Cerebellum (tissue), 4 donors: ENCODE measurements at places on chromosomes 2 and 18. TPM values are rescaled to one million over a fixed set of nuclear protein-coding genes. Genes with fewer than 3 reads are reported as not detected.

DNA sequence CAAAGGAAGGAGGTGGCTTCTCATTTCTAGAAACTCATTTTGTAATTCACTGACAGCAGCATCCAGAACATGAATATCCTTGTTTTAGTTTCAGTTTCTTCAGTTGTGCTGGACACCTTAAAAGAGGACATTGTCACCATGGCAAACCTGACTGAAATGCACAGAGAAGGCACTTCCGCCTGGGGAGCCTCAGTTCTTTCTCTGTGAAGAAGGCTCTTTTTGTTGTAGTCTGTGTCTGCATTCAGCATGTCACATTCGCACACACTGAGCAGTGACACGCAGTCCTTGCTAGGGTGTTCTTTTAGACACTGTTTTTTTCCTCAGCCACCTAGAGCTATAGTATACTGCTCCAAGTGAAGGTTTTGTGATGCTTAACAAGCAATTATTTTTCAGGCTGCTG is 9.5 kb upstream of the RPRM start:
- no peak for DNase-seq

DNA sequence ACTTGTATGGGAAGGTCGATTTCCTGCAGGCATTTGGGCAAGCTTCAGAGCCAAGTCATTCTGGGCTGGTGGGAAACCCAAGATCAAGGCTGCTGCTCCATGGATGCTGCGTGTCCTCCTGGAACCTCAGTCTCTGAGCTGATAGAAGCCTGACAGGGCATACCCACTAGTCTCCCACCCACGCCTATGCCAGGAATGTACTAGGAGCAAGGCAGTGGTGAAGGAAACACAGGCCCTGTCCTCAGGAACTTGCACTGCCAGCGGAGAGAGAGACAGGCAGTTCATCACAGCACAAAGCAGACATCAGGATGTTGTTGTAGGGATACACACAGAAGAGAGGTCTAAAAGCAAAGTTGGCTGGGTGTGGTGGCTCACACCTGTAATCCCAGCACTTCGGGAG is 84.2 kb downstream of the PLB1 start:
- no peak for DNase-seq

DNA sequence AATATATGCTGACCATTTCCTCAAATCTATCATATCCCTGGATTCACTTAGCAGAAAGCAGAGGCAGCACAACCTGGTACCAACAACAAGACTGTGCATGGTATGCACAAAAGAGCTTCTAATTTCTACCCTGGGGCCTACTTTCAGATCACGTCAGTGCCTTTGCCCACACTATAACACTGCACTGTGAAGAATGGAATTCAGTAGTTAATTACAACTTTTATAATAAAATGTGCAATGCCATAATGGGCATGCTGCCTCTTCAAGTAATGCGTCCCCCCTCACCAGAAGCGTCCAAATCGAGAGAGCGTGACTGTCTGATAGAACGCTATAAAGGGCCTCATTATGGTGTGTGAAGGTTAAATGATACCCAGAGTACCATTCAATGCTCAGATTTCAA is 328.1 kb upstream of the PKDCC start:
- no peak for DNase-seq

DNA sequence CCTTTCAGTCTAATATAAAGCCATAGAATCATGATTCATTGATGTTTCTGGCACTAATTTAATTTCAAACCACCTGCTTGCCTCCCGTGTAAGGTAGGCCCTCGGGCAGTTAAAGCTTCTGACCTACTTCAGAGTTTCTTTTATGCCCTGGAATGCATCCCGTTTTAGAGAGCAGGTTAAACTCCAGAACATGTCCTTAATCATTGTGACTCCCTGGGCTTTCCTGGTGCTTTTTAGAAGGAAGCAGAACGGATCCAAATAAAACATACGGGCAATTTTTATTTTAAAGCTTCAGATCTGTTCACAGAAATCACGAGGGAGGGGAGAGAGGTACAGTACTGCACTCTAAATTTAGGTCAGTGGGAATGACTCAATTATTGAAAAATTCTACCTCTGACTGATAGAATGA is 134.8 kb downstream of the GCA start:
- no peak for DNase-seq

DNA sequence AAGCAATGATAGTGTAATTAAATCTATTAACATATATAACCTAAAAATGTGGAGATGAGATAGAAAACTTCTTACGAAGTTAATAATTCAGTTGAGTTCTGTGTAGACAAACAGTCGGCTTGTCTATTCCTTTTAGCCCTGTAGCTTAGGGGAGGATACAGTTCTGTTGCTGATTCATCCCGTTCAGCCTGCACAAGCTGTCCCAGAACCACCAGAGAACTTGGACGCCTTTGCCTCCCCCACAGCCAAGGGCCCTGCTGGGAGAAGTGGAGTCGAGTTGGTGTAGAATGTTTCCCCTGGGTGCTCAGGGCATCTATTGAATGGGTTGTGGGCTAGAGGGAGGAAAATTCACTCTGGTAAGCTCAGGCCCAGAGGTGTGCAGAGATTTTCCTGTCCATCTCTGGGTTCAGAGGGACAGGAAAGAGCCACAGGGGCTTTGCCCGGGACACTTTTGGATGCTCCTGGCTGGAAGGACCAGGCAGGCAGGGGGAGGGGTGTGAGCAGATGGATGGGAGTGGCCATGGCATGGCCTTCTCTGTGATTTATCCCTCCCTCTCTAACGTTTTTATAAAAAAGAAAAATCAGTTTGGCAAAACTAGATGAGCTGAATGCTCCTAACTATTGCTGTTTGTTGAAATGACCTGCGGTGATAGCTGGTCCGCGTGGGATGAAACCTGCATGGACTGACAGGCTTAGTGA is 42.8 kb upstream of the GALR1 start:
- DNase-seq: no peak

DNA sequence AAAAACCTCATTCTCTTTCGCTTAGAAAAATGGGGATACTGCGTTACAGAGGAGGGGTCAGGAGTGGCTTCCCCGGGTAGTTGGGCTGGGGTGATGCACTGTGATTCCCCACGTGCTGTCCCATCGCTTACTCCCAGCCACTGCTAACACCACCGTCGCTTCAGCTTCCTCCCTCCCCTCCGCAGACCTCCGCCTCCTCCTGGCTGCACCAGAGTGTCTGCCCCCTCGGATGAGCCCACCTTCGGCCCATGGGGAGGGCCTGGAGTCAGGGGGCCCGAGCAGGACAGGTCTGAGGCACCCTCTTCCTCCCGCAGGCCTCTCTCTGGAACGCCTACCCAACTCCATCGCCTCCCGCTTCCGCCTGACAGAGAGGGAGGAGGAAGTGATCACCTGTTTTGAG is 59.1 kb upstream of the MCFD2 start:
- DNase-seq: no peak

DNA sequence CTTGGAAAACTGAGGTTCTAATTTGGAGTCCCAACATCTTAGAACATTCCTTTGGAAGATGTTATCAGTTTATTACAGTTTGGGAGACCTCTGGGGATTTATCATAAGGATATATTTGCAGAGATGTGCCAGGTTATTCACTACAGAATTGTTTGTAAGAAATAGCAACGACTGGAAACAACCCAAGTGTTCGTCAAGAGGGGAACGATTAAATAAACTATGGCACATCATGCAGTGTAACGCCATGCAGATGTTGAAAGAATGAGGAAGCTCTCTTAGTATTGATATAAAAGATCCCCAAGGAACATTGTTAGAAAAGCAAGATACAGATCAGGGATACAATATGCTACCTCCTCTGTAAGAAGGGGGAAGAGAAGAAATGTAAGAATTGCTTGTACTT is 210.6 kb downstream of the TMEM247 start:
- no peak for DNase-seq

DNA sequence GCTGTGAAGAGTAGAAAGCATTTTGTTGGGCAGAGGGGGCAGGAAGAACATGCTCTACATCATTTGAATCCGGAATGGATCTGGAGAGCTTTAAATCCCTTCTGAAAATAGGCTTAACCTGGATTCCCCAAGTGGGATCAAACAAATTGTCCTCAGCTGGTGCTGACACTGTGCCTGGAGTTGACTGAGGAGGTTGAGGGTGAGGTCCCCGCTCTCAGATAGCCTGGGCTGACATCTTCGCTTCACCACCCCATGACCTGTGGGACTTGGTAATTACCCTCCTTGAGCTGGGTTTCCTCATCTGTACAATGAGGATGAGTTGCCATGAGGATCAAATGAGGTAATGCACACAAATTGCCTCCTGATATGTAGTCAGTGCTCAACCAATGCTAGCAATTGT is 117.8 kb upstream of the SMAD2 start:
- DNase-seq: no peak

- no peak for DNase-seq
Observed at GRCh38 chr18:23356915-23357601, 96.0 kb upstream of the RIOK3 start.

TPO gene
- 0.27 TPM for total RNA-seq

CCDC142 gene
- total RNA-seq: 40.8 TPM

NT5C1B gene
- 0.09 TPM for total RNA-seq

UCN gene
- total RNA-seq: 1.2 TPM

PROM2 gene
- total RNA-seq: 3.0 TPM

RBMS1 gene
- total RNA-seq: 78.7 TPM

GALNT3 gene
- total RNA-seq: 2.5 TPM

LAMA3 gene
- 4.9 TPM for total RNA-seq

CCDC141 gene
- total RNA-seq: 2.6 TPM

YWHAQ gene
- 467 TPM for total RNA-seq
